CD4-positive, alpha-beta T cell (primary cell): ENCODE measurements at places on chromosomes 3 and 15.
A peak's percentile ranks its signal among the peaks of the same experiment; 100 is the strongest.

- no peak for DNase-seq
Measured at GRCh38 chr3:28322464-28322863, 26.1 kb upstream of the ZCWPW2 start.

- no peak for DNase-seq
Measured at GRCh38 chr3:190616637-190617036, 102.8 kb downstream of the IL1RAP start.

GRCh38 chr15:45399381-45400212 is 21.3 kb upstream of the GATM start:
- peak; percentile 69 for DNase-seq

DNA sequence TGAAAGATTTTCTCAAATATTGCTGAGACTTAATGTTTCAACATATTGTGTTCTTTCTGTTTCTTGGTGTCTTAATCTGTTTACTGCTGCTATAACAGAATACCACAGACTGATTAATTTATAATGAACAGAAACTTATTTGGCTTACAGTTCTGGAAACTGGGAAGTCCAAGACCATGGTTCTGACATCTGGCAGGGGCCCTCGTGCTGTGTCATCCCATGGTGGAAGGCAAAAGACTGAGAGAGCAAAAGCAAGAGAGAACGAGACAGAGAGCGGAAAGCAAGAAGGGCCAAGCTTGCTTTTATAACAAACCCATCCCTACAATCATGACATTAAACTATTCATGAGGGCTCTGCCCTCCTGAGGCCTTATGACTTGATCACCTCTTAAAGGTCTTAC is 88.7 kb downstream of the ARNT2 start:
- DNase-seq = no peak

- no peak for DNase-seq
Measured at GRCh38 chr3:76694063-76694462, 345.8 kb upstream of the ROBO2 start.

- DNase-seq = peak; percentile 15
Measured at GRCh38 chr3:125202197-125202596, 10.4 kb downstream of the SLC12A8 start.

DNA sequence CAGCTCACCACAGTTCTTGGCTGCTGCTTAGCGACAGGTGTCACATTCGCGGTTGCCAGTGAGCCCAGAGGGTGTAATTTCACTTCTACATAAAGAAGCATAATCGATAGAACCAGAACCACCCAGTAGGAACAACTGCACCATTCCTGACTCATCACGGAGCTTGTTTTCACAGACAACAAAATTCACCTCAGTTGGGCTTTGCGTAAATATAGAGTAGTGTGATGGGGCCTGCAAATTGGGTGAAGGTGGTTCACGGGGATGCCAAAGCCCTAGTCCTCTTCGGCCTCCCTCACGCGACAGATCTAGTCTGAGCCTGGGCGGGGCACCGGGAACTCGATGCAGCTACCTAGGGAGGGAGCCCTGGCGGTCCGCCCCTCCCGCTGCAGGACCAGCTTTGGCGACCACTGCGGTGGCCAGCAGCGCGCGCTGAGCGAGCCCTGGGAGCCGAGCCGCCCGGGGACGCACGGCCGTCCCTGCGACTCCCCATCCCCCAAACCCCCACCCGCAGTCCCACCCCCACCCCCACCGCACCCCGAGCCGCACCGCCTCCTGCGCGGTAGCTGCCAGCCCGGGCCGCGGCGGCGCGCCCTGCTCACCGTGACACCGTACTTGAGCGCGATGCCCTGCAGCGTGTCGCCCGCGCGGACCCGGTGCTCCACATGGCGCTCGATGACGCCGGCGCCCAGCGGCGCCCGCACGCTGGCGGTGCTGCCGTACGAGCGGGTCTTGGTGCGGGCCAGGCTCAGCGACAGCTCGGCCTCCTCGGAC is 519 bp downstream of the LYSMD2 start:
- peak; percentile 41 for DNase-seq

DNA sequence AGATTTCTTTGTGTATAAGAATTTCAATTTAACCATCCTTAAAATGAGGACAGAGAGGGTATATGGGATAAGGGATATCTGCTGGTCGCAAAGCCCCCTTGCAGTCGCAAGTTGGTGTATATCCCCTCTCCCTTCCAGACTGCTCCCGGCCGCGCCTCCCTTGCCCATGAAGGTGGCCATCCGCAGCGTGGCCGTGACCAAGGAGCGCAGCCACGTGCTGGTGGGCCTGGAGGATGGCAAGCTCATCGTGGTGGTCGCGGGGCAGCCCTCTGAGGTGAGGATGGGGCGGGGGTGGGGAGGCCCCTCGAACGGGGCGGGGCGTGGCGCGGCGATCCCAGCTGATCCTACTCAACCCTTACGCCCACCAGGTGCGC is 29.4 kb downstream of the NBEAL2 start:
- DNase-seq = no peak

DNA sequence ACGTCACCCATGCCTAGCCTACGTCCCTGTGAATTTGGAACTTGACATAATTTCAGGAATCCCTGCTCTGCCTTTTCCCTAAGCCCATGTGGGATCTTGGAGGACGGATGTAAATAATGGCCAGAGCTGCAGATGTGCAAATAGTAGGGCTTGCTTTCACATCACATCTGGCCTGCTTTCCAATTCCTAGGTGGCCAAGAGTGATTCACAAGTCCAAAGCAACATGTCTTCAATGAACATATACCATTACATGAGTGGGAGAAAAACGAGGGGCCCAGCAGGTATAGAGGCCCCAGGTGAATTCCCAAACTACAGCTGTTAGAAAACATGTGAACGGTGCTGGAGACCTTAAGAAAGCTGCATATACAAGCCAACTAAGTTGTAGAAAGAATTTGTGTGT is 214.6 kb downstream of the MAGI1 start:
- DNase-seq = no peak

- DNase-seq = no peak
Measured at GRCh38 chr15:31824024-31824423, 206.3 kb upstream of the CHRNA7 start.

GRCh38 chr3:98770261-98771039 is 7.3 kb downstream of the ST3GAL6 start:
- DNase-seq = no peak

DNA sequence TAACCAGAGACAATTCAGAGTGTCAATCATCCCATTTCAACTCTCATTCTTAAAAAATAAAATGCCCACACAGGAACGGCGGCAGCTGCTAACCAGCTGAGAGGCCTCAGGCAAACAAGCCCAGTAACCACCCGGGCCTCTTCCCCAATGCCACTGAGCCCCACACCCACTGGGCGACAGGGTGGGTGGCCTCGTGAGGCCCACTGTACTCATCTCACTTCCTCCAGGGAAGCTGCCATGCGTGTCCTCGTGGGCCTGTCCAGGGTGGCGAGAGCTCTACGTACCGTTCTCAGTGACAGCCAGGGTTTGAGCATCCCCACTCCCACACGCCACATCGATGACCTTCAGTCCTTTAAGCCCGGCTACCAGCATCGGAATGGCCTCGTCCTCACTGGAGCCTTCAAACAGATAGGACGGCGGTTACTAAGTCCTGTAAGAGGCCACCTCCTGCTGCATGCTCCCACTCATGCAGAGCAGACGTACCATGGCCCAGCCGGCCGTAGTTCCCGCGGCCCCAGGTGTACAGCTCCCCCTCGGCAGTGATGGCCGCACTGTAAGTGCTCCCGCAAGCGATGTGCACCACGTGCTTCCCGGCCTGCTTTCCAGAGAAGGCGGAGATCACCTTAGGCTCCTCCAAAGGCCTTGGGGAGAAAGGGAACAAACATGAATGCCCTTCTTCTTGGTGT is 56.5 kb downstream of the HERC2 start:
- no peak for DNase-seq

GRCh38 chr3:48694610-48695392 is 9.1 kb upstream of the NCKIPSD start:
- DNase-seq = no peak

DNA sequence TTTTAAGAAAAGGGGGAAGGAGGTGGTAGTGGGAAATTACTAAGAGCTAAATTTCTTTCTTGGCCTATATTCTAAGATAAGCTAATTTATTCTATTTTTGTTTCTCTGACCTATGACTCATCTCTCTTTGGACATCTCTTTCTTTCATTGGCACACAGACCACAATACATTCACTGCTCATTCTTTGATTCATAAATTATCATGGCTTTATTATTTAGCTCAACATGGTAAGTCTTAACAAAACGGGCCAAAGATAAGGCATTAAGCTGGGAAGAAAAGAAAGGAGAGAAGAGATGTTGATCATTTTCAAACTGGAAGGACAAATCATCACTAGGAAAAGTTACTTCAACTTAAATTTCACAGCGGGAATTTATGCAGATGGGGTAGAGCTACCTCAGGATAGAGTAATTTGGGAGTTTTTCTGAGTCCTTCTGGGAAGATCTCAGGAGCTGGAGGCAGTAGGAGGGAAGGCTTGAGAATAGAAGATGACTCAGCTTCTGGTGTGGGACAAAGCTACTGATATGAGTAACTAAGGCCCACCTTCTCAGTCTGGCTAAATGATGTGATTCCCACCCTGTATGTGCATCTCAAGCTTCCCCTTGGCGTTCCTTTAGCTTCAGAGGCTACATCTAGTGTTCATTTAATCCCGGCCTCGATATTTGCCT is 7.5 kb upstream of the ALCAM start:
- no peak for DNase-seq

DNA sequence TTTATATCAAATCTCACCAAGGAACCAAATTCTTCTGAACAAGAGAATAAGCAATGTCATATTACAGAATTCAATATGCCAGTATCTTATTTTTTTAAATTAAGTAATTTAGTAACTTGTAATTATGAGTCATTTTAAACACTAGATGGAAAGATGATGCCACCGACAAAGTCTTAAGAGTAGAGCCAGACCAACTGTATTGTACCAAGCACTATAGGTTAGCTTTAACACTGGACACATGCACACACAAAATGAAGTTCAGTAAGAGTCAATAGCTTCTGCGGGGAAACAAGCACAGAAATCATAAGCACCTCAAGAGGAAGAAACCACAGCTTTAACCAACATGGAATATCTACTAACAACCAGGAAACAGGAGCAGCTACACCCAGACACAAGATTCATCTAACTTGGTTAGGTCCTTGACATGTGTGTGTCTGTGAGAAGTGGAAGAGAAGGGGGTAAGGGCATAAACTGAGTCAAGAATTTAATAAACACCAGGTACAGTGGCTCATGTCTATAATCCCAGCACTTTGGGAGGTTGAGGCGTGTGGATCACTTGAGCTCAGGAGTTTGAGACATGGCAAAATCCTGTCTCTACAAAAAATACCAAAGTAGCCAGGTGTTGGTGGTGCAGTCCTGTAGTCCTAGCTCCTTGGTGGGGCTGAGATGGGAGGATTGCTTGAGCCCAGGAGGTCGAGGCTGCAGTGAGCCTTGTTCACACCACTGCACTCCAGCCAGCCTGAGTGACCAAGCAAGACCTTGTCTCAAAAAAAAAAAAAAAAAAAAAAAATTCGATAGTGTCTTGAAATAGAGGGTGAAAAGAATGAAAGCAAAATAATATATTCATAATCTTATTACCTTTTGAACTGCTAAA is 28.9 kb downstream of the DENND4A start:
- DNase-seq = no peak

- DNase-seq = no peak
Measured at GRCh38 chr15:55576943-55577342, 11.2 kb downstream of the PYGO1 start.

DNA sequence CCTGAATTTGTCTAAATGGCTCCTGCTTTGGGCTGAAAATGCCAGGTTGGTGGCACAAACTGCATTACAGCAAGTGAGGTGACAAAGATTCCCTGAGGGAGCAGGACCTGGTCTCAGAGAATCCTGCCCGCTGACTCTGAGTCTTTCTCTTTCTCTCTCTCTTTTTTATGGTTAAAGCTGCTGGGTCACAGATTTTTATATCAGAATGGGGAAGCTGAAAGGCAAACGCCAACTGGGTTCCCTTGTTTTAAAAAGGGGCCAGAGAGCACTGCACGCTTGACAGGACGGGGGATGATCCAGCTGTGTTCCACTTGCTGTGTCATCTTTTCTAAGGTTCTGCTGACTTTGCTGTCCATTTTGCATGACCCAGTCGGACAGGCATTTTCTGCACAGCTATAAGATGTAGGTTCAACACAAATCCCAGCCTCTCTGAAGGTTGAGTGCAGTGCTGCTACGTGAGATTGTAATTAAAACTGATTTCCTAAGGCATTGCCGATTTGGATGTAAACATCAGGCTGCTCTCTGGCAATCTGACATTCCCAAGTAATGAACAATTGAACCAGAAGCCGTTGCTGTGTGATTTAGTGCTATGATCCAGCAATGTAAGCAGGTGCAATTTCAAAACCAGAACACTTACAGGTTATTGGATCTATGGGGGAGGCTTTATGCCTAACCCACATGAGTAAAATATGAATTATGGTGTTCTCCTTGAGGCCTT is 25.8 kb downstream of the ARHGEF3 start:
- no peak for DNase-seq

- DNase-seq = no peak
Measured at GRCh38 chr15:70442211-70442610, 321.1 kb downstream of the UACA start.

DNA sequence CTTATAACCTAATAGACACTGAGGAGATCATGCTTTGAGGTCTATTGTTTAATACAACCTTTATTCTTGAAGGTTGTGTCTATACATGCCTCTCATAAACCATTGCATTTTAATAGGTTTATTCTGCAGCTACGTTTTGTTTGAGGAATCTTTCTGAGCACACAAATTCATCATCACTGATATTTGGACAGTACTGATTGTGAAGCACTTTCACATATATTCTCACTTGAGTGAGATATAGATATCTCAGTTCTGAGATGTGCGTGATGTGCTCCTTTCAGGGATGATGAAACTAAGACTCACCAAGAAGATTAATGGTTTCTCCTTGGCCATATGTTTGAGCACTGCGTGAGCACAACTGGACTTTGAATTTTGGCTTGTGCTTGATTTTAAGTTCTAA is 374.4 kb downstream of the LPP start:
- DNase-seq = no peak

DNA sequence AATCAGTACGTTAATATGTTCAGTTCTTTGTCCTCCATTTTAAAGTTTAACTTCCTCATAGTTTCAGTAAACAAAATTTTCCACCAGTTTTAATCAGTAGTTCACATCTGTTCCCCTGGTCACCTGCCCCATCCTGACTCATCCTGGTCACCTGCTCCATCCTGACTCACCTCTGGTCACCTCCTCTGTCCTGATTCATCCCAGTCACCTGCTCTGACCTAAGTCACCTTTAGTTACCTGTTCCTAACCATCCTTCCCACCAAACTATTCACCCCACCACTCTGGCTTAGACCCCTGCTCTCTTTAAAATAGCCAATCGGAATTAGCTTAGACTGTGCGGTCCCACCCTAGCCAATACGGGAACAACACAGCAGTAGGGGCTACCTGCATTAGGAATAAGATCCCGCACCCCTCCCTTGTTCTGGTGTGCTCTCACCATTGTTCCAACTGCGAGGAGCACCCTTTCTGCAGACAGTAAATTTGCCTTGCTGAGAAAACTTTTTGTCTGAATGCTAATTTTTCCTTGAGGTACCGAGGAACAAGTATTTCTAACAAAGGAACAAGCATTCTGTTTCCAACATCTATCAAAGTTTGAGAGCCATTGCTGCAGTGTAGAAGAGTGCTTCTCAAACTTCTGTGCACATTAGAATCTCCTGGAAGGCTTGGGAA is 169.3 kb downstream of the ADAMTS17 start:
- no peak for DNase-seq

GRCh38 chr3:136817448-136817847 is 1.5 kb upstream of the SLC35G2 start:
- DNase-seq = no peak
